Ovary (tissue), 10 donors: ENCODE measurements at places on chromosomes 1 and 21. TPM values are rescaled to one million over a fixed set of nuclear protein-coding genes. Genes with fewer than 3 reads are reported as not detected.

The RHD gene
- not detected for total RNA-seq

The RUSC1 gene
- total RNA-seq: 29.9 TPM

The ATG4C gene
- 7.3 TPM for total RNA-seq

The PERM1 gene
- total RNA-seq: 0.07 TPM

The ANKRD34A gene
- total RNA-seq: 3.1 TPM

The KRTAP6-2 gene
- total RNA-seq: not detected

- H3K27me3 ChIP-seq: no peaks in the 10 kb centered on the region
- H3K36me3 ChIP-seq: no peaks in the 10 kb centered on the region
- H3K4me1 ChIP-seq: no peaks in the 10 kb centered on the region
- H3K27ac ChIP-seq: no peak overlapping the region
- DNase-seq: no peak
Measured at GRCh38 chr1:194028002-194028401, 841.6 kb upstream of the B3GALT2 start.

DNA sequence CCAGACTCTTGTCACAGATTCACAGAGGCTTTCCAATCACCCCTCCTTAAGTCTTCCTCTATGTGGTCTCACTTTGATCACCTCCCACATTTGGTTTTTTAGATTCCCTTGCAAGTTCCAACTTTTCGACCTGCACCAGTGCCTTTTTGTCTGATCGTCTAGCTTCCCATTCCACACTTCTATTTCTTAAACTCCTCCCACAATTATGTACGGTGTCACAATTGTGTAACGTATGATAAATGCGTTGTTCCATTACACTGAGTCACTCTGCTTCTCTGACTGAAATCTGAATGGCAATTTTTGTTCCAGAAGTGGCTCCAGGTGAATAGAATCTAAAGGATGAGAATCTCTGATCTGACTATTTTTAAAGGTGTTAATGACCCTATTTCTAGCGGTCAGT, 320.1 kb downstream of the LMX1A start:
- H3K27me3 ChIP-seq: peaks cover 2% of the 10 kb centered on the region
- no peak overlapping the region for H3K27ac ChIP-seq
- H3K4me1 ChIP-seq: peaks cover 2% of the 10 kb centered on the region
- H3K36me3 ChIP-seq: no peaks in the 10 kb centered on the region
- DNase-seq: no peak

DNA sequence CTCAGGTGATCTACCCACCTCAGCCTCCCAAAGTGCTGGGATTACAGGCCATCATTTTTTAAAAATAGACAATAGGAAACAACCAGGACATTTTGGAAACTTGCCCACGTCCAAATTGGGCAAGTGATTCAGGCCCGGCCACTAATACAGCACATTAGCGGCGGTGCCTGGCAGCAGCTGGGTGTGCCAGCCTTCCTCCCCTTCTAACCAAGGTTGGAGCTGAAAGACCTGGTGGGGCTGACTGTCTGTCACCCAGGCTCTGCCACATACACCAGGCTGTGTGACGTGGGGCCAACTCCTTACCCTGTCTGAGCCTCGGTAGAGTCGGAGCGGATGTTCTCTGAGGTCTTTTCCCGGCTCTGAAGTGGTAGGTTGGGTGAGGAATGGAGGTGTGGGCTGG, 29.6 kb upstream of the TMEM51 start:
- H3K36me3 ChIP-seq: no peaks in the 10 kb centered on the region
- no peak overlapping the region for H3K27ac ChIP-seq
- no peaks in the 10 kb centered on the region for H3K4me1 ChIP-seq
- no peaks in the 10 kb centered on the region for H3K27me3 ChIP-seq
- no peak for DNase-seq

DNA sequence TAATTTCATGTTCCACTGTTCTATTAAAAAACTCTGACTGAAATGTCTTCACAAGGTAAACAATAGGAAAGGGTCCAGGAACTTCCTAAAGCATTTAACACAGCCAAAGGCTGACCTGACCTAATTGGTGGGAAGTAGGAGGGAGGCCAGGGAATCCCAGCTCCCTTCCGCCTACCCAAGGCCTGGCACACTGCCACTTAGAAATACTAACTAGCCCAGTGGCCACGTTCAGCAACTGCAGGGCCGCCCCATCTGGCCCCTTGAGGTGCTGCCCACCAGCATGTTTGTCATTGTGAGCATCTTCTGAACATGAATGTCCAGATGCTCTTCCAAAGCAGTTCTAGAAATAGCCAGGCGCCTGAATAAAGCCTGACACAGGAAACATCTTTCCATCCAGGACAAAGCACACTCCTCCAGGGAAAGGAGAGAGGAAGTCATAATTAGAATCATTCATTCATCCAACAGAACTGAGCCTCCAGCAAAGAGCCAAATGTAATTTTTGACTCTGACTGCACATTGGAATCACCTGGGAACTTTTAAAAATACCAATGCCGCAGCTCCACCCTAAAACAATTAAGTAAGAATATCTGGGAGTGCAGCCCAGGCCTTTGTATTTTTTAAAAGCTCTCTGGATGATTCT, 44.6 kb upstream of the BCL9 start:
- peaks cover 5% of the 10 kb centered on the region for H3K4me1 ChIP-seq
- no peak overlapping the region for H3K4me3 ChIP-seq
- no peaks in the 10 kb centered on the region for H3K27me3 ChIP-seq
- peak; percentile 43 for DNase-seq

- no peak for DNase-seq
- no peaks in the 10 kb centered on the region for H3K27me3 ChIP-seq
- H3K27ac ChIP-seq: no peak overlapping the region
- no peaks in the 10 kb centered on the region for H3K4me1 ChIP-seq
- no peak overlapping the region for H3K4me3 ChIP-seq
Measured at GRCh38 chr1:116111524-116112021, 374 bp downstream of the MAB21L3 start.

- H3K4me1 ChIP-seq: no peaks in the 10 kb centered on the region
- H3K27ac ChIP-seq: no peak overlapping the region
- no peaks in the 10 kb centered on the region for H3K36me3 ChIP-seq
Measured at GRCh38 chr1:85656256-85656655, 52.0 kb downstream of the ZNHIT6 start.

DNA sequence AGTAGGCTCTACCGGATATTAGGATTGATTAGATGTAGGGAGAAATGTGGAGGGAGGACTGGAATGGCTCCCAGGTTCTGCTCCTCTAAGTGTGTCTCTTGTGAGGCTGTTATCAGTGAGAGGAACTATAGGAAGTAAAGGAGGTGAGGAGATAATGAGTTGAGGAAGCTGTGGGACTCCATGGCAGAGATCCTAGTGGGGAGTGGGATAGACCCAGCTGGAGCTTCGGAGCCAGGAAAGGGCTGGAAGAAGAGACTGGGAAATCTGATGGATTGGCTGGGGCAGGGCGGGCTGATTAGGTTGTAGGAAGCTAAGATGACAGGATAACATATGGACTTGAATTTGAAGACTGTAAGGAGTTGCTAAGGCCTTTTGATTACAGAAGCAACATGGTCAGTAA, 14.8 kb upstream of the BCL9 start:
- H3K36me3 ChIP-seq: no peaks in the 10 kb centered on the region
- H3K27ac ChIP-seq: no peak overlapping the region
- no peak for DNase-seq
- H3K4me3 ChIP-seq: no peak overlapping the region

DNA sequence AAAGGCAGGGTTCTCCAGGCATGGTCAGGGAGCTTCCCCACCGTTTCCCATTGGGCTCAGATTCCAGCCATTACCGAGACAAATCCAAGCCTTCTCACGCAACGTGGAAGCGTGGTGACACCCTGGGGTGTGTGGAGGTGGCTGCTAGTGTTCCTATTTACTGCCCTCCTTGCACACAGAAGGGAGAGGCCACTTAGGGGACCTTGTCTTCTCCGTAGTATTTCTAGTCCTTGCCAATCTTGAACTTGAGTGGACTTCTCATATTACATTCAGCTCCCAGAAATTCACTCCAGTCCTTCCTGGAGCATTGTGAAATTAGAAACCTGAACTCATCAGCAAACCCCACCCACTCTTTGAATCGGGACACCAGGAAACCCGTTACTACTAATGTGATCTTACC, 131.6 kb downstream of the AJAP1 start:
- no peaks in the 10 kb centered on the region for H3K36me3 ChIP-seq
- H3K4me1 ChIP-seq: no peaks in the 10 kb centered on the region
- no peak for DNase-seq
- H3K27me3 ChIP-seq: no peaks in the 10 kb centered on the region
- H3K4me3 ChIP-seq: no peak overlapping the region
- H3K27ac ChIP-seq: no peak overlapping the region

DNA sequence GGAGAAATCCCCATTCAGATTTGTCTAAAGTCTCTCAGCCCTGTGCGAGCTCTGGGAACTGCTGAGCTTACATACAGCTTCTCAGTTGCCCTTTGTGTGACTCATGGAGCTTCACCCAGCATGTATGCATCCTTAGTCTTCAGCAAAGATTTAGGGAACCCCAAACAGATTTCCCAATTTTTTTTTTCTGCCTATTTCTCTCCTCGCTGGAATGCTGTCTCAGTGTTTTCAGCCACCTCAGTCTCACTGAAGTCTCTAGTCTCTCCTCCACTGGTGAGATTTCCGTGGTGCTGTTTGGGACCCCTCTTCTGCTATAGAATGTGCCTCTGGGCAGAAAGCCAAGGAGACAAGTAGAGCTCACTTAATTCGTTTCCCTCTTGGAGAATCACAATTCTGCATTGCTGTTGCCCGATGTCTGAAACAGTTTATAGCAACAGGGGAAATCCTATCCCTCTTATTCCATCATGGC, 28.1 kb upstream of the TXLNA start:
- no peaks in the 10 kb centered on the region for H3K27me3 ChIP-seq
- H3K4me1 ChIP-seq: peaks cover 2% of the 10 kb centered on the region
- no peaks in the 10 kb centered on the region for H3K36me3 ChIP-seq
- DNase-seq: no peak

DNA sequence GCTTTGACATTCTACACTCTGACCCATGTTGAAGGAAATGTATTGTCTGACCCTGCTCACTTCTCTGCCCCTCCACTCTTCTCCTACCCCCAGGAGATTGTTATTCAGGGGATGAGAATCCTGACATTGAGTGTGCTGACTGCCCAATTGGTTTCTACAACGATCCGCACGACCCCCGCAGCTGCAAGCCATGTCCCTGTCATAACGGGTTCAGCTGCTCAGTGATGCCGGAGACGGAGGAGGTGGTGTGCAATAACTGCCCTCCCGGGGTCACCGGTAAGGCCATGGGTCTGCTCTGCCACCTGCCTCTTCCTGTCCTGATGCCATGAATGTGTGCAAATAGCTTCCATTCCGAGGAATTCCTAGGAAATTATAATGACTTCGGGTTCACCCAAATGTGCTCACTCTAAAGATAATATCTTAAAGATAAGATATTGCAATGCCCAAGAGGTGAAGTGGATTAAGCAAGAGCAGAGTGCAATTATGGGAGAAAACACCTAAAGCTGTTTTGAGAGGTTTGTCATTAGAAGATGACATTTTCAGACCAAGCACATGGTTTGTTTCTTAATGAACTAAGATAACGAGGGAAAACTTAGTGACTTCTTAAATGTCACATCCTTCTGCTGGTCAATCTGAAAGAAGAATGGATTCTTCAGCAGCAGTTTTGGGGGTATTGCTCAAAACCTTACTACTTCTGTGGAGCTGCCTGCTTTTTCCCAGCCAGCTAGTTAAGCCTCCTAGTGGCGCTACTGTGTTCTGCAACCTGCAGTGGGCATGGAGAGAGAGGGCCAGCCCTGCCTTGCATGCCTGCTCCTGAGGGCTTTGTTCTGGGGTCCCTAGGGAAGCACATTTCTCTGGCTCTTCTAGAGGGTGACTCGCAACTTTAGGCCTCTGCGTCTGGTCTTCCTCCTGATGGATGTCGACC, 41.6 kb downstream of the LAMC2 start:
- no peaks in the 10 kb centered on the region for H3K4me1 ChIP-seq
- H3K27ac ChIP-seq: no peak overlapping the region
- DNase-seq: no peak
- H3K27me3 ChIP-seq: no peaks in the 10 kb centered on the region
- no peak overlapping the region for H3K4me3 ChIP-seq
- H3K36me3 ChIP-seq: no peaks in the 10 kb centered on the region

GRCh38 chr1:206508130-206508889, 979 bp downstream of the RASSF5 start:
- no peaks in the 10 kb centered on the region for H3K36me3 ChIP-seq
- peak overlapping the region; percentile 50 for H3K4me3 ChIP-seq
- peaks cover 5% of the 10 kb centered on the region for H3K4me1 ChIP-seq
- no peak overlapping the region for H3K27ac ChIP-seq

DNA sequence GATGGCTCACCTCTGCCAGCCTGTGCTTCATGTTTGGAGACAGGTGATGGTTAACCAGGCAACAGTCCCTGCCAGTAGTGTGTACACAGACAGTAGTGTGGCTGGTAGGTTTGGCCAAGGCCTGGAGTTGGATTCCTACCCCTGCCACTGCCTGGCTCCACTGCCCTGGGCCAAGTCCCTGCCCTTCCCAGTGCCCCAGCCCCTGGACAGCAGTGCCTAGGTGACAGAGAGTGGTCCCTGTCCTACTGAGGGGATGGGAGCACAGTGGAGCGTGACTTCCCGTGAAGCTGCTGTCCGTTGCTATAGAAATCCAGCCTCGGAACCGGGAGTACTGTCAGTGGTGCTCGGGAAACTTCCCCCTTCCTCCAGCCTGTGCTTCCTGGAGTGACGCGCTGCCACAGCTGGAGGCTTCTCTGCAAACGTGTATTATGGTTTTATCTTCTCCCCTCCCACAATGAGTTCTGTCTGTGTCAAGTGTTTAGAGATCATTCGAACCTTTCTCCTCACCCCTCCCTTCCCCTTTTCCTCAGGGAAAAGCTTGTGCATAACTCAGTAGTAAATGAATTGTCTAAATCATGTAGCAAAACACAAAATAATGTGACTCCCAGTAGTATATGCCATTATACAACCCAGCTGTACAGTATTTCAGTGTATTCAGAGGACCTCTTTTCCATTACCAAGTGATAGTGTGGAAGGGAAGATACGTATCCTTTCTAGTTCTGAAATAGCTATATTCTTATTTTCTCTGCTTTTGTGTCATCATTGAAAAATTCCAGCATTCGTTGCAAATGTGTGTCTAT, 73.4 kb downstream of the GALNT2 start:
- peaks cover 22% of the 10 kb centered on the region for H3K4me1 ChIP-seq
- no peak overlapping the region for H3K27ac ChIP-seq
- no peak overlapping the region for H3K4me3 ChIP-seq
- H3K27me3 ChIP-seq: no peaks in the 10 kb centered on the region

DNA sequence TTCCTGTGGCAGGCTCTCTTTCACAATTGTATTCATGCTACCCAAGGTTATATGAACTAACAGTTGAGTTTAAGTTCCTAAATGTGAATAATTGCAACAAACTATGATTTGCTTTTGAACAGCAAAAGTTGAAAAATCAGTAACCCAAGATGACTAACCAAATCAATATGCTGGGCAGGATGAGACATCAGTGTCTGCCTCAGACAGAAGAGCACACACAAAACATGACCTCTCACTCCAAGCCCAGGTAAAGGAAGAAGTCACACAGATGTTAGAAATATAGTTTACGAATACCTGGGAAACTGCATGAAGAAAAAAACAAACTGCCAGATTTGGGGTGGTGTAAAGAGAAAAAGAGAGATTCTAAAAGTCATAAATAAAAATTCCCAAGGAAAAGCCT, 3.5 kb downstream of the OR2L13 start:
- H3K4me1 ChIP-seq: no peaks in the 10 kb centered on the region
- H3K36me3 ChIP-seq: no peaks in the 10 kb centered on the region
- H3K4me3 ChIP-seq: no peak overlapping the region
- no peaks in the 10 kb centered on the region for H3K27me3 ChIP-seq
- H3K27ac ChIP-seq: no peak overlapping the region
